Amniotic stem cell (primary cell): ENCODE measurements at places on chromosomes 2 and 18.

DNA sequence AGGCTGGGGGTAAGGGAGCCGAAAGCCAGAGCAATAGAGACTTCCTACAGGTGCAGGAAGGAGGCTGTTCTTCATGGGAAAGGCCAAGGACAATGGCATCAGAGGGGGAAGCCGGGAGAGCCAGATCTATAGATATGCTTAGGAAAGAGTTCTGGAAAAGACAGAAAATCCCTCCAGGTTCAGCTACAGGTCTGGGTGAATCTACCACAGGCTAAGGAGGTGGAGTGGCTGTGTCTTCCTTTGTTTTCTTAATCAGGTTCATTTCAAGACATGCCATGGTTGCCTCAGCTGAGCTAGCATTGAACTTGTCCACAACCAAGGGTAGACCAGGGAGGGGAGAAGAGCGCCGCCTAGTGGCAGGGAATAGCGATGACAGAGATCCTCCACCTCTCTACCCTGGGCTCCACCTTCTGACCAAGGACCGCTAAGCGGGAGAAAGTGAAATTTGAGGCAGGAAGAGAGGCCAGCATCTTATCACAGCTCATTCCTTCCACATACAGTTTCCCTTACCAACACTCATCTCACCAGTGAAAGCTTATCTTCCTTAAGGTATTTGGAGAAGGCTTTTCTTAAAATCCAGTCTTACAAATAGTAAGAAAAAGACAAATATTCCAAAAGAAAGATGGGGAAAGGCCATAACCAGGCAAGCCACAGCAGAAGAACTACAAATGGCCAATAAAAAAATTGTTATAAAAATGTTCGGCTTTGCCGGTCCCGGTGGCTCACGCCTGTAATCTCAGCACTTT lies 74.2 kb downstream of the VIT start:
- no peak for DNase-seq

DNA sequence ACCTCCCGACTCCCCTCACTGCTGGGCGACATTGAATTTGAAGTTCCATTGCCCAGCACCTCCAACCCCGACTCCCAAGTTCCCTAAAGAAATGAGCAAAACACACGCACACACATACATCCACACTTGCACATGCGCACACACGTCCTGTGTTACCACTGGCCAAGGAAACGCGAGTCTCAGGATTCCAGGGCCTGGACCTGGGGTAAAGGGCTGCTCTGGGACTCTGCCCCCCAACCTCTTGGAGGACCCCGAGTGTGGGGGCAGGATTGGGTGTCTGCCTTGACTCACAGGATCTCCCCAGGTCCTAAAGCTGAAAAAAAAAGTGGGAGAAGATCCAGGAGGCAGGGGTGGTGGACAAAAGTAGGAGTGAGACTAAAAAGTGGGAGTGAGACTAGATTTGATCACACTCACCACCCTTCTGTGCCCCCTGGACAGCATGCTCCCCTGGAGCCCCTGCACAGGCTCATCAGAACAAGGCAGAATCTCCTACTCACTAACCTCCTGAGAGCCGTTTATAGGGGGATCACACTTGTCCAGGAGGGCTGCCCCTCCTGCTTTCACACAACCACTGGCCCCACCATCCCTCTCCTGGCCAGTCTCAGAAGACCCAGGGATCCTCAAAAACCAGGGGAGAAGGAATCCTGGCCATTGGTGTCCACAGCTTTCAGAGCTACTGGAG lies 202.2 kb downstream of the TNS1 start:
- DNase-seq: no peak

DNA sequence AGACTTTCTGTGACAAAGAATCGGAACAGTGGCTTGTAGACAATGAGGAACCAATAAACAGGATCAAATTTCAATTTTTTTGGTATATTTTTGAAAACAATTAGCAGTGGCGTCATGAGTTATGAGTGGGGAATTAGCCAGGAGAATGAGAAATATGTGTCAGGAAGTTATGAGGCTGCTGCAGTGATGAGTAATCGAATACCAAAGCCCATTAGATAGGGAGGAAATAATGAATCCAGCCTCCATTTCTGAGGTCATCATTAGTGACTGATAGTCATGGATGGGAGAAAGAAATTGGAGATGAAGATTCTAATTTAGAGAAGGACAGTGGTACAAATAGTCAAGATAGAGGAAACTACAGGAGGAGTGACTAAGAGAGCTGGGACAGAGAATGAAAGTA lies 673.1 kb upstream of the VRK2 start:
- peak; percentile 41 for DNase-seq

GRCh38 chr2:240155745-240156390 lies 15.4 kb upstream of the OTOS start:
- DNase-seq: no peak

DNA sequence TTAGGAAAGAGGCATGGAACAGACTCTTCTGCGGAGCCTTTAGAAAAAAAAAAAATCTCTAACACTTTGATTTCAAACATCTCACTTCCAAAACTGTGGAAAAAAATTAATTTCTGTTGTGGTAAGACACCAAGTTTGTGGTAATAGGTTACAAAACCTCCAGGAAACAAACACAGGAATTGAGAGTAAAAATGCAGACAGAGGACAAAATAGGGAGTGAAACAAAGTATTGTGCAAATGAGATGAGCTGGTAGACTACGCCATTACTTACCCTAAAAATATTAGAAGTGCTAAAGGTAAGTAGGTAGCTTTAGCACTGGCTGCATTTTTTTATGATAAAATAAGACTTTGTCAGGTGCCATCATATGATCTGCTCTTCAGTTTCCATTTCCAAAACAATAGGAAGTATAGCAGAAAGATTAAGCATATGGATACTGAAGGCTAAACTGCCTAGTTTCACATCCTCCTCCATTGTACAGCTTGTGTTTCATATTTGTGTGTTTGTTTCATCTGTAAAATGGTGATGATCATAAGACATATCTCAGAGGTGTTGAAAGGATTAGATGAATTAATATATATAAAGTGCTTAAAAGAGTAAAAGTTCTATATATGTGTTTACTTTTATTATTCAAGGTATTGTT lies 309.2 kb downstream of the NR4A2 start:
- DNase-seq: no peak
